ENCODE measurements at places on chromosomes 4 and X.

- DNase-seq, result no peak
Measured at GRCh38 chrX:154020536-154021115, 924 bp upstream of the IRAK1 start.

DNA sequence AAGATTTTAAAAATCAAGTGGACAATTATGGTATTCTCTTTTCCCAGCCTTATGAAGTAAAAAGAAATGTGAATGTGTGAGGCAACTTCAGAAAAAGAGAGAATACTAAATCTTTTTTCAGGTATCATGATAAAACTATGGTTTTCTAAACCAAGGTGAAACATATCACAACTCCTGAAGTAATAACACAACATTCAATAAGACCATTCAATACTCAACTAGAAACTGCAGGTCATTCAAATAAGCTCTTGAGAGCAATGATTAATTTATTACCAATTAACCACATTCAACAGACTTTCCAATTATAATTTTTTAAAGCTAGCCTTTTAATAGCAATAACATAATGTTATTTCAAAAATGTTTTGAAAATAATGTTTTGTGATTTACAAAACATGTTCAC lies 35.8 kb downstream of the SLC10A7 start:
- DNase-seq, result no peak

- DNase-seq, result no peak
Measured at GRCh38 chrX:25755194-25755593, 382.9 kb upstream of the MAGEB18 start.

DNA sequence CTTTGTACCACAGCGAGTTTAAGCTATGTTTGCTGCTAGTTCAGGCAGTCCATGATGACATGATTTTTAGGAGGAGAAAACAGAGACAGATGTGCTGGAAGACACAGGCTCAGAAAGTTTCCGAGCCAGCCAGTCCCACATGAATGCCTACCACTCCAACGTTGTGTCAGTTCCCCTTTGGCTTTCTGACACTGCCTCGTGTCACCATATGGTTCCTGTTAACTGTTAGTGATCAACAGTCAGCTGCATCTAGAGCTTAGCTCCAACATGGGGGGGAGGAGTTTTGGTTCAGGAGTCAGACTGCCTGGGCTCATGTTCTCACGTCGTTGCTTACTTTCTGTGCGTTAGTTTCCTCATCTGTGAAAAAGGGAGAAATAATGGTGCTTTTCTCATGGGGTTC lies 343.7 kb downstream of the MID1IP1 start:
- no peak for DNase-seq

DNA sequence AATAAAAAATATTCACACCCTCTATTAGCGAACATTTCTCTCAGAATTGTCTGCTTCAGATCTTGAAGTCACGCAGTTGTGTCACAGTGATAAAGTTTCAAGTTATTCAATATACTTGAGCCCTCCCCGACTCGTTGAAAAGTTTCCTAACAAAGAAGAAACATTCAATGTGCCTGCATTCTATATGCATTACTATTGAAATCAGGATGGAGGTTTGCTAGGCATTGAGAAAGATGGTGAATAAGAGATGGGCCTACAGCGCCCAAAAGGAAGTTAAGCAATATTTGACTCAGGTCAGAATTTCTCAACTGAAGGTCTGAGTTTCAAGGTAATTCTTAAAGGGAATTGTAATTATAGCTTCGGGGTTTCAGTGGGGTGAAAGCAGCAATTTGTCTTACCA lies 6.1 kb downstream of the TCEANC start:
- DNase-seq, result no peak

GRCh38 chr4:55080174-55080865 lies 45.1 kb downstream of the KDR start:
- no peak for DNase-seq

- DNase-seq, result no peak
Measured at GRCh38 chr4:122764821-122765215, 32.3 kb downstream of the BBS12 start.

DNA sequence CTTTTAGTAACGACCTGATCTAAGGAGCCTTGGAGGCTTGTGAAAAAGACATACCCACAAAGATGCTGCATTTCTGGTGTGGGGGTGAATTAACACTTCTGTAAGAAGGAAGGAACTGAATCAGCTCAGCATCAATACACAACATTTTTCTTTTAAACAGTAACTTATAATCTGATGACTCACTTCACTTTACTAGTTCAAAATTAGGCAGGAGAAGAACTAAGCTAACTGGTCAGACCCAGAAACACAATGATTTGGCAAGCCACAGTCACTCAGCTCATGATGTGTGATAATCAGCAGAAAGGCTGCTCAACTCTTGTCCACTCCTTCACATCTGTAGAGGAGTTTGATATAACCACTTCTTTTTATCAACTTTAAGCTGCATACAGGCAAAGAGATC lies 4.6 kb downstream of the MMAA start:
- no peak for DNase-seq

DNA sequence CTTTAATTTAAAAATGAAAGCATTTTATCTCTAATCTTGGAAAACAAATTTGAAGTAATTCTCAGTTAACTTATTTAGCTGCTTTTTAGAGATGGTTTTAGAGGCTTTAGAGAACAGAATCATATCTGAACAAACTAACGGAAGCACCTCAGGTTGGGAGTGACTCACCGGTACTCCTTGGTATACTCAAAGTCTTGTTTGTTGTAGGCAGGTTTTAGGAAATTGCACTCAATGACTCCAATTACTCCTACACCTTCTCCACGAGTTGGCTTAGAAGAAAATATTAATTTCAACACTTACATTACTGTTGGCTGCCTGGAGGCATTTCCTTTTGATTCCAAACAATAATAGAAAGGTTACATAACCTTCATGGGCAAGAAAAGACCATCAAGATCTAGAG lies 23.6 kb downstream of the MORC4 start:
- DNase-seq, result no peak

- no peak for DNase-seq
Measured at GRCh38 chr4:8323947-8324555, 54.5 kb downstream of the HTRA3 start.

- DNase-seq, result no peak
Measured at GRCh38 chr4:157115613-157116335, 39.8 kb downstream of the GLRB start.

GRCh38 chr4:47498899-47499298 lies 13.8 kb downstream of the ATP10D start:
- DNase-seq, result no peak

GRCh38 chrX:106725931-106726330 lies 570 bp upstream of the RNF128 start:
- DNase-seq, result no peak

DNA sequence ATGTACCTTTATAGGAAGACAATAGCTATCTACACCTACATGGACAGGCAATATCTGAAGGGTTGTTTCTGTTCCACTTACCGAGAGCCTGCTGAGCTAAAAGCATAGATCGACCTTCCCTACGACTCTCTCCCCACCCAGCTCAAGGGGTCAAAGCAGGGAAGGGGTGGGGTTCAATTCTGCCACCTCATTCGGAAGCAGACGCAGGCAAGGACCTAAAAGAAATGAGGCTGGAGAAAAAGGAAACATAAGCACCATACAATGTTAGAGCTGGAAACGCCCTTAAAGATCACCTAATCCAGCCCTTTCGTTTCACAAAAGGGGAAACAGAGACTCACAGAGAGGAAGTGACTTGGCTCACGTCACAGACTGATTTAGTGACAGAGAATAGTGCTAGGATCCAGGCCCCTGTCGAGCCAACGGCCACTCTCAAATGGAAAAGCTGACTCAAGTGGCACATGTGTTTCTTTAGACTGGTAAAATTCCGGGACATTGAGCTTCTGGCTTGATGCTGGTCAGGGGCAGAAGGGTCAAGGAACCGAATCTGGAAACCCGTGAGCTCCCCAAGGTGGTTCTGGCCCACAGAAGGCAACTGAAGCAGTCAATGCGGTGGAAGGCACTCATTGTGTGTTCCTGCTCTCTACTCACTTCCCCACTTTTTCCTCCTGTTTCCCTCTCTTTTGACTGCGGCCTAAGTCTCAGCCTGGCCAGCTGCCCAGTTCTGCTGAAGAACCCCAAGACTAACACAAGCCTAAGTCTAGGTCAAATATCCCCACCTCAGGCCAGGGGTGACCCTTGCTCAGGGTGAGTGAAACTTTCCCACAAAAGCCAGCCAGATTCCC lies 7.5 kb downstream of the SEPTIN6 start:
- no peak for DNase-seq
